NCI-H2081 treated with DMSO at 0.1 percent for 48 hours (cell line): ENCODE measurements at places on chromosomes 6 and 20.
A peak's percentile ranks its signal among the peaks of the same experiment; 100 is the strongest.

- DNase-seq = no peak
These were observed 48.0 kb downstream of the VAPB start for GRCh38 chr20:58436868-58437645.

- no peak for DNase-seq
These were observed 691 bp downstream of the SYNDIG1 start for GRCh38 chr20:24469894-24470745.

DNA sequence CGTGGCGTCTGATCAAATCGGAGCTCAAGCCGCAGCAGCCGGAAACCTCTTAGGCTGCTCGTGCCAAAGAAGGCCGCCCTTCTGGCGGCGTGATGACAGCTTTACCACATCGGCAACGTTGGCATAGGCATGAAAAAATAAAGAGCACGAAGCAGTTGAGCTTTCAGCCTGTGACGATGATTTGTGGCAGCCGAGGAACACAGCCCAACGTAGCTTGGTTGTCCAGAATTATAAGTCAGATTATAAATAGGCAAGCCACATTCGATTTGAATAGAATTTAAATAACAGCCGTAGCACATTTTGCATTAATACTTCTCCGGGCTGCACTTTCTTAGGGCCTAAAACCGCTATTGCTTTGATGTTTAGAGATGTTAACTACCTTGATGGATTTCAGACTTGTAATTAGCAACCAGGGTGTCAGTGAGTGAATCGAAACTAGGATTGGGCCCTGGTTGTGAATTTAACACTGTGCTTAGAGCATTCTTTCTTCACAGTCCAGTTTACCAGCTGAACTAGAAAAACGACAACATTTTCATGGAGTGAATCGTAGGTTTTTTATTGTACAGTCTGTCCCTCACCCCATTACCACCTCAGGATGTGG, 864 bp upstream of the BCLAF1 start:
- peak; percentile 38 for DNase-seq

GRCh38 chr6:30541515-30542403, 14.5 kb downstream of the GNL1 start:
- peak; percentile 53 for DNase-seq

DNA sequence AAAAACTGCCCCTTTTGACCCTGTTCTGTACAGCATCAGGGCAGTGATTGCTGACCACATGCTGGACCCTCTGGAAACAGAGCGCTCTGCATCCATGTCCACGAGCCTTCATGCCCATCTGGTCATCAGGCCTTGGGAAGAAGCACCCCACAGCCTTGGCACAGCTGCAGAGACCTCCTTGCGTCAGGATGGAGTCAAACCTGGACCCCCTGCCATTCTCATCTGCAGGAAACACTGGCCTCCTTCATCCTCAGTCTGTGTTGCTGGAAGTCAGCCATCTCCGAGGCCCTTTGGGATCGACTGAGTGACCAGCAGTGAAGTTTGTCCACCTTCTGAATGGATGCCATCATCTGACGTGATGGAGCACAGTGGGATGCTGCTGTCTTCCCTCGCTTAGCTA, 2138.3 kb upstream of the DEFB115 start:
- no peak for DNase-seq

DNA sequence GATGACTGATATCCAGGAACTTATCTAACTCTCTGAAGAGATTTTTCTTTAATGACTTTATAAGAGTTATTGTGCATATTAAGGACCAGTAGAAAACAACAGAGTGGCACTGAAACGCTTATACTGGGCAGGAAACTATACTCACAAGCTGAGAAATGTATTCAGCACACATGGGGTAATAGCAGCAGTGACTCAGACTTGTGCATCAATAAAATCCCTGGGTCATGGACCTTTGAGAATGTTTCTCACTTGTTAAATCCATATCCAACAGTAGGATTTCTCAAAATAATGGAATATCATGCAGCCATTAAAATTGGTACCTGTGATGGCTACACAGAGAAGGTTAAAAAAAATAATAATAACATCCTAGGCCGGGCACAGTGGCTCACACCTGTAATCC, 219.5 kb downstream of the BTBD9 start:
- no peak for DNase-seq

- no peak for DNase-seq
These were observed 9.2 kb downstream of the ATG5 start for GRCh38 chr6:106316375-106316766.

DNA sequence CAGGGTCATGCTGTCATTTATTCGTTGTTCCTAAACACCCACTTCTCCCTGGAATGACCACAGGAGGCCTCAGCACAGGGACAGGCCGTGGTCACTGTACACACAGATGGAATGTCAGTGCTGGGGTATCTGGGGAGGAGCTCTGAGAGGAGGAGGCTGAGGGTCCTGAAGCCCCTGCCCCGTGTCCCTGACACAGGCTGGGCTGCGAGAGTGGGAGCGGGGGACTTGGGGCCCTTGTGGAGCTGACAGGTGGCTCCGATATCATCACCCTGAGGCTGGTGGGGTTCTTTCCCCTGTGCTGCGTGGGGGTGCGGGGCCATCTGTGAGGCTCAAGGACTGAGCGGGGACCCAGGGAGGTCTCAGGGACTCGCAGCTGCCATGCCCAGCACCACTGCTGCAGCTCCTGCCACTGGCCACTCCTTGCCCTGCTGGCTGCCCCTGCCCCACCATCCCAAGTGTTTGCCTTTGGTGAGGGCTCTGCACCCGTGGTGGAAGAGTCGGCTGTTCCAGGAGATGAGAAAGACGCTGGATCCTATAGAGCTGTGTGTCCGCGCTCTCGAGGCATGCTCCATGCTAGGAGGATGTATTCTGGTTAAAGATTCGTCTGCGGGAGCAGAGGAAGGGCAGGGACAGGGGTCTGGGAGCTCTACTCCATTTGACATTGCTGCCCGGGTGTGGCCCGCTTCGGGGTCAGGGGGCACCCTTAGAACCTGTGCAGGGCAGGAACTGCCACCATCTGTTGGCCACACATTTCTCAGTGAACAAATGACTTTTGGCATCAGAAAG, 18.9 kb downstream of the NPEPL1 start:
- no peak for DNase-seq

GRCh38 chr6:41530476-41530875, 15.7 kb upstream of the FOXP4 start:
- no peak for DNase-seq

DNA sequence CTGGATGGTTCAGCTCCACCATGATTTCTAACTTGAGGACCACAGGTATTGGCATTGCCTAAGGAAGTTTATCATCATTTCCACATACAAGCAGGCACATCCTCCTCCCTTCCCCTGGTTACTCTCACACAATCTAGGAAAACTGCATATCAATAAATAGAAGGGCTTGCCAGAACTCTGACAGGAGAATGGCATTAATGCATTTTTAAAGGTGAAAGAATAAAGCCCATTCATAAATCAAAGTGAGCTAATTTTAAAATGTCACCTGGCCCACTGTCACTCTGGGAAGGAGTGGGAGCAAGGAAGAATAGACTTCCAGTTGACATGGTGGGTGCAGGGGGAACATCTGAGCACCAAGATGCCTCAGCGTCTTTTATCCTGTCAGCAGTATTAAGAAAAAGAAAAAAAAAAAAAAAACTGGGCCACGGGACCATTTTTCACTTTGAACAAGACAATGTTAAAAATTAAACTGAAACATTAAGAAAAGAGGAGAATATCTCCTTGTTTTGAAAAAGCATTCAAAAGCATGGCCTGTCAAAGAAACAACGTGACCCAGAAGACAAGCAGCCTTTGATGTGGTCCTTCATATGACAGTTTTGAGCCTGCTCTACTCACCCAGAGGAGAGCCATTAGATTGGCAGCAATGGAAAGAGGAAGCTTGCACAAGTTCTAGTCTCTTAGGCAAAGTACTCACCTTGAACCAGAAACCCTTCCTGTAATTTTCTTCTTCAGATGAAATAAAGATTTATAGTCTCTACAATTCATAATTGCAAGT, 39.3 kb upstream of the SMLR1 start:
- DNase-seq = no peak

- DNase-seq = no peak
These were observed 29.2 kb downstream of the PLEKHG1 start for GRCh38 chr6:150628908-150629307.

DNA sequence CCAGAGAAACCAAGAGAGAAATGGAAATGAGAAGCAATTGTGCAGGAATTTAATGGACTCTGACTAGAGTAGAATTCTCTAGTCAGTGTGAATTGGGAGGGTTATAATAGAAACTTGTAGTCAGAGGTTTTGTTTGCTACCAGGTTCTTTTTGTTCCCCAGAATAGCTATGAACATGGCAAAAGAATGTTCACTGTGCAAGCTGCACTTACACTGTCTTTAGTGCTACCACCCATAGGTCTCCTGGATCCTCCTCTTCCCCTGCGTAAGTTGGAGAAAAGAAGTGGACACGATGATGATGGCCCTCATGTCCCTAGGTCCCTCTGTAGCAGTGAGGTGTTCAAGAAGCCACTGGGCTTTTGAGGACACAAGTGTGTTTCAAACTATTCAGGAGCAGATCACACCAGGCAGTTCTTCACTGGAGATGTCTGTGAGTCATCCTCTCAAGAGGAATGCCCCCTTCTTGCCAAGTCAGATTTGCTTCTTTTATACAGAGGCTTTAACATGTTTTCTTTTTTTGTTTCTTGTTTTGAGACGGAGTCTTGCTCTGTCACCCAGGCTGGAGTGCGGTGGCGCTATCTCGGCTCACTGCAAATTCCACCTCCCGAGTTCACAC, 47.6 kb upstream of the SMIM8 start:
- DNase-seq = no peak

DNA sequence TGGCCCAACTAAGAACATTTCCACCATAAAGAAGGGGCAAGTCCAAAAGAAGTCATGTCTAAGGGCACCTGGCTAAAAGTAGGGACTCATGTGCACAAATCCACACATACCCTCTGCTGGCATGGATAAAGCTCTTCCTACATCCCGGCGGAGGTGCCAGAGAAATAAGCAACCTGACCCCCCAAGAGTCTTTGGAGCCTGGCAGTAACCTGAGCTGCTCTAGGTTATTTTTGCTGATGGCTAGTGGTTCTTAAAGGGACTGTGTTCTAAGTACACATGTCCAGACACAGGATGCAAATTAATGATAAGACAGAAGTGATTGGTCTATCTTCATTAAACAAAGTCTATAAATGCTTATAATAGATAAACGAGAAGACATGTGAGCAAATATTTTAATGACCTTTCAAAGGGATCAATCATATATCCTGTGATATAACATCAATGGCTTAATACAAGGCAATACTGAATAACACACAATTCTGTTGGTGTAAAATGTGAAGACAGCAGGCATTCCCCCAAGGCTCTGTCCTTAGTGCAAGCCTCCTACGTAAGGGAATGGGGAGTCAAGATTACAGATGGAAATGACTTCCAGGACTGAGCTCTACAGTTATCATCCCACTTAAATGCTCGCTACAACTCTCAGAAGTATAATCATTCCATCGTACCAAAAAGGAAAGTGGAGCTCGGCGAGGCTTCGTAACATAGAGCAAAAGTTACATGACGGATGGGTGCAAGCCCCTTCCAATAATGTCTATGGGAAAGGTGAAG, 52.5 kb downstream of the HIVEP2 start:
- DNase-seq = no peak

GRCh38 chr6:13718123-13718458, 6.5 kb upstream of the RANBP9 start:
- DNase-seq = no peak

- DNase-seq = no peak
These were observed 58.1 kb upstream of the REV3L start for GRCh38 chr6:111541026-111541681.

GRCh38 chr6:6058054-6058444, 51.3 kb upstream of the NRN1 start:
- no peak for DNase-seq

GRCh38 chr6:1315560-1316386, 3.9 kb downstream of the FOXQ1 start:
- DNase-seq = no peak

GRCh38 chr6:148649454-148649963, 97.3 kb upstream of the UST start:
- no peak for DNase-seq
